ENCODE measurements at places on chromosomes 12 and 14. TPM values are rescaled to one million over a fixed set of nuclear protein-coding genes. Genes with fewer than 3 reads are reported as not detected.

The NEK9 gene
- total RNA-seq, result 42.7 TPM

The BCL2L14 gene
- total RNA-seq, result not detected

The GPR84 gene
- not detected for total RNA-seq

The EIF2S3B gene
- 2.9 TPM for total RNA-seq

DNA sequence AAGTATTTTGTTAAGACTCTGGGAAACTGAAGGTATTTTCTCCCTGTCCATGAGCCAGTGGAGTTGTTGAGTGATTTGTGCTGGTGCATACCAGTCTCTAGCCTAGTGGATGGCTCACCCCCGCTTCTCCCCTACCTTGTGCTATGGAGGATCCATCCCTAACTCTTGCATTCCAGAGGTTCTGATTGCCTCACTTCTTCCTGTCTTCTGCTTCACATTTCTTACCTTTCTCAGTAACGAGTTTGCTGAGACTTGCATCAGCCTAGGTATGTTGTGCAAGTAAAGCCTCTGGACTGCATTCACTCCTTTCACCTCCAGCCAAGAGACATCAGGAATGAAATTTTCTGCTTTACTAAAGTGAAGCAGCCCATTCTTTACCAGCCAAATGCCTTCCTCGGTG lies 391.6 kb downstream of the ZFP36L1 start:
- no peak for DNase-seq

The TRPV4 gene
- 3.2 TPM for total RNA-seq

GRCh38 chr12:131986910-131987309 lies 37.2 kb downstream of the EP400 start:
- no peak for DNase-seq

The SLC6A13 gene
- total RNA-seq, result not detected

The TIMM9 gene
- 24.2 TPM for total RNA-seq

- DNase-seq, result peak; percentile 60
These were observed 63.7 kb upstream of the BDKRB2 start for GRCh38 chr14:96140952-96141351.

DNA sequence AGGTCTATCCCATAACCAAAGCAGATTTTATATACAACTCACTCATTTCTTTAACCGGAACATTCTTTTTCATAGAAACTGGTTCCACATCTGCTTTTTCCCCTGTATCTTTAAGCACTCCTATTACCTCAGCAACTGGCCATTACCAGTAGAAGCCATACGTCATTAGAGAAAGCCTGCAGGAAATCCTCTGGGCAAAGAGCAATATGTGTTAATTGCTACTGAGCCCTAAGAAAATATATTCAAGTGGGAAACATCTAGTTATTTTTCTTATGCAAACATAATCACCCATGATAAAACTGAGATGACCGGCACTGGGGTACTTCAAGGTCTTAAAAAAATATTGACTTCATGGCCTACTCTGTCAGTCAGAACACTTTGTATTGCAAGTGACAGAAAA lies 28.2 kb upstream of the CPSF6 start:
- DNase-seq, result no peak

The PLEK2 gene
- total RNA-seq, result 1.2 TPM

The BICDL1 gene
- not detected for total RNA-seq

DNA sequence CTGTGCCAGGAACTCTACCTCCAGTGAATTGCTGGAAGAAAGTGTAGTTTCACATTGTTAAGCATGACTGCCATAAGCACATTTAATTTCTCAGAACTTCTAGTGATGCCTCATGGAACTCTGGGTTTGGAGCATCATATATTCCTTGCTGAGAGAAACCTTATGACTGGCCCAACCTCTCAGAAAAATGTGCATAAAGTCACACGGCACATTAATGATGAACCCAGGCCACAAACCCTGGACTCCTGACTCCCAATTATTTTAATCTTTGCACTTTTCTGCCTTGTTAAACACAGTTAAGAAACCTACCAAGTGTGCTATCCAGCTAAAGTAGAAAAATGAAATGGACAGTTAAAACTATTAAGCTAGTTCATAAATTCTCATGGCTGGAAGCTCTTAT lies 5.6 kb downstream of the TCP11L2 start:
- DNase-seq, result no peak

GRCh38 chr14:90045616-90046015 lies 16.2 kb upstream of the KCNK13 start:
- DNase-seq, result no peak

DNA sequence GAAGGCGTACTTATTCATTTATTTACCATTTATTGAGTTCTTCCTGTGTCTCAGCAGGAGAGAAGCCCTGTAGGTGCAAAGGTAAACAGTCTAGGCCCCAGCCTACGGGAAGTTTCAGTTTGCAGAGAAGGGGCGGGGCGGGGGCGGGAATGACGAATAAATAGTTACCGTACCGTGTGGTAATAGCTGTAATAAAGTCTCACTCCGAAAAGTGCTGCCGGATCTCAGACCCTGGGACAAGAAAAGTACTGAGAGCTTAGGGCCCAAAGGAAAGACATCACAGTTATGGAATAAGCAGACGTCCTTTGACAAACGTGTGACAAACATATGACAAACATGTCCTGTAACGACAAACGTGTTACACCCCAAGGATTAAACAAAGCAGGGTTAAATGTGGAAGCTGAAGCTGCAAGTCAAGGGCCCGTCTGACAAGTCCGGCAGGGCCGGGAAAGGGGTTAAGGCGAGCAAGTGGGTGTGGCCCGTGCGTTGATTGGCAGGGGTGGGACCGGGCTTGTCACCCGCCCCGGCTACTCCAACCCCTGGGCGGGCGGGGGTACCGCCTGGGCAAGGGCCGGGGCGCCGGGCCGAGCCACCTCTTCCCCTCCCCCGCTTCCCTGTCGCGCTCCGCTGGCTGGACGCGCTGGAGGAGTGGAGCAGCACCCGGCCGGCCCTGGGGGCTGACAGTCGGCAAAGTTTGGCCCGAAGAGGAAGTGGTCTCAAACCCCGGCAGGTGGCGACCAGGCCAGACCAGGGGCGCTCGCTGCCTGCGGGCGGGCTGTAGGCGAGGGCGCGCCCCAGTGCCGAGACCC lies at the start of gene LRP10:
Gene LRP10, plus strand, starts transcription at position 517 of the 809 bp plus-strand sequence. CDS start 564 bp downstream, outside the sequence.
- peak; percentile 95 for DNase-seq

DNA sequence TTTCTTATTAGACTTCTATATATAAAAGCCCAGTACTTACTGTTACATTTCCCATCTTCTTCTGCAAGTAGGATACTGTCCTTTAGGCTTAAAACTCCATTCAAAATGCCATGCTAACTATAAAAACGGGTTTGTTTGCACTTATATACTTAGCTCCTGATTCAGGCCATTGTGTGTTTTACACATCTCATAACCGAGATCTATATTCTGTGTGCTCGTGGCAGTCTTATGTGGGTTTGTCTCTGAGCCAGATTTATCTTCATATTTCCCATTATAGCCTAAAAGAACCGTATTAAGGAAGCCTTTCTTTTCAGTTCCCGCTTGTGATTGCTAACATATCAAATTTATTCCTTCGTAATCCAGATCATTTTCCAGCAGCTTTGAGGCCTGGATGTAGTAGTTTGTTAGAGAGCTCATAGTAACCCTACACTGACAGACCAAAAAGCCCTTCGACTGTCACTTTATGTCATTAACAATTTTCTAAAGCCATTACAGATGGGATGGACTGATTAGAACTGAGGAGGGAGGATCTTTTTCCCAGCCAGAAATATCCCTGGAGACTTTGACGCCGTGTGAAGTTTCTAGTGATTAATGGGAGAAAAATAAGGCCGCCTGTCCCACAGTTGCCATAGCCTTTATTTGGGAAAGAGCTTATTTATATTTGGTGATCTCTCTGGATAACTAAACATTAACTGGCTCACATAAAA lies 508.5 kb downstream of the FOXG1 start:
- DNase-seq, result no peak

GRCh38 chr12:15446807-15447206 lies 124.5 kb downstream of the PTPRO start:
- DNase-seq, result no peak

DNA sequence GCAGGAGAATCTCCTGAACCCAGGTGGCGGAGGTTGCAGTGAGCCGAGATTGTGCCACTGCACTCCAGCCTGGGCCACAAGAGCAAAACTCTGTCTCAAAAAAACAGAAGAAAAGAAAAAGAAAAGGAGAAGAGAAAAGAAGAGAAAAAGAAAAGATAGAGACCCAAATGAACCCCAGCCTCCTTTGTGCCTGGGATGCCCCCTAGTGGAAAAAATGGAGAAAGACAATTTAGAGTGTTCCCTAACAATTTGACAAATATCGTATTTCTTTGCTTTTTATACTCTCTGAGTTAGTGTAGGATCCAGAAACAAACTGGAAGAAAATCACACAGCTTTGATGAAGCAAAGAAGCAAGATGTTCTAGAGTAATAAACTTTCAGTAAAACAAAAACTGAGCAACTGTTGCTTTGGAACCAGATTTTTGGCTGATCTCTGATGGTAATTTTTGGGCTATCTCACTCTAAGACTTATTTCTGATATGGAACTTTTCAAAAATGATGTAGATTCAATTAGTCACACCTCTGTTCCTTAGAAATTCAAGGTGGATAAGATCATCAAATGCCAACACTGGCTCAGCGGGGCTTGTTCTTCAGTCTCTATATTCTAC lies 18.6 kb upstream of the PRKAB1 start:
- no peak for DNase-seq

DNA sequence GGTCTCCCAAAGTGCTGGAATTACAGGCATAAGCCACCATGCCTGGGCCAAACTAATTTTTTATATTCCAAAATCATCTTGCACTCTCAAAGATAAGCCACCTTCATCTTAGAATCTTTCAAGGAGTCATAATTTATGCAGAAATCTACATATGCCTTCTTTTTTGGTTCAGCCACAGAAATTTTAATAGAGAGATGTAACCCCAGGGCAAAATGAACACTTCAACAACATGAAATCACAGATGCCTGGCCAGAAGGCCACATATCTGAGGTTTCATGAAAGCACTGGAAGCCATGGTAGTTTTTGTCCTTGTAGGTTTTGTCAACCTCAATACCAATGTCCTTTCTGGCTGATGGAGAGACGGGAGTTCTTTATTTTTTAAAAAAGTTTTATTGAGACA lies 9.8 kb downstream of the SUPT16H start:
- DNase-seq, result no peak

DNA sequence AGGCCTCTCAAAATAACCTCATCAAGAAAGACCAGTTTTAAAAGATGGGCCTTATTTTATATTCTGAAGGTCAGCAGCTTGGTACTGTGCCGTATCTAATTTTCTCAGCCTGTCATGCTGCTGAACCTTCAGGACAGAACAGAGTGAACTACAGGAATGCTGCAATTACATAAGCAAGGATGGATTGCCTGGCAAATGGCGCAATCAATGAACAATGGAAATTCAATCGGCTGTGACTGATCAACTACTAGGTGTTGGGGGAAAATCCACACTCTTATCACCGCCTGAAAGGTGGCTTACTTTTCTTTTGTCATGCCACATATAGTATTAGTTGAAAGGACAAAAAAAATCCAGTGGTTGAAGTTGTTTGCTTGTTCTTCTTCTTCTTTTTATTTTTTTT lies 8.5 kb downstream of the ACSS3 start:
- DNase-seq, result no peak

GRCh38 chr14:92647797-92648279 lies 100.6 kb downstream of the LGMN start:
- peak; percentile 84 for DNase-seq

DNA sequence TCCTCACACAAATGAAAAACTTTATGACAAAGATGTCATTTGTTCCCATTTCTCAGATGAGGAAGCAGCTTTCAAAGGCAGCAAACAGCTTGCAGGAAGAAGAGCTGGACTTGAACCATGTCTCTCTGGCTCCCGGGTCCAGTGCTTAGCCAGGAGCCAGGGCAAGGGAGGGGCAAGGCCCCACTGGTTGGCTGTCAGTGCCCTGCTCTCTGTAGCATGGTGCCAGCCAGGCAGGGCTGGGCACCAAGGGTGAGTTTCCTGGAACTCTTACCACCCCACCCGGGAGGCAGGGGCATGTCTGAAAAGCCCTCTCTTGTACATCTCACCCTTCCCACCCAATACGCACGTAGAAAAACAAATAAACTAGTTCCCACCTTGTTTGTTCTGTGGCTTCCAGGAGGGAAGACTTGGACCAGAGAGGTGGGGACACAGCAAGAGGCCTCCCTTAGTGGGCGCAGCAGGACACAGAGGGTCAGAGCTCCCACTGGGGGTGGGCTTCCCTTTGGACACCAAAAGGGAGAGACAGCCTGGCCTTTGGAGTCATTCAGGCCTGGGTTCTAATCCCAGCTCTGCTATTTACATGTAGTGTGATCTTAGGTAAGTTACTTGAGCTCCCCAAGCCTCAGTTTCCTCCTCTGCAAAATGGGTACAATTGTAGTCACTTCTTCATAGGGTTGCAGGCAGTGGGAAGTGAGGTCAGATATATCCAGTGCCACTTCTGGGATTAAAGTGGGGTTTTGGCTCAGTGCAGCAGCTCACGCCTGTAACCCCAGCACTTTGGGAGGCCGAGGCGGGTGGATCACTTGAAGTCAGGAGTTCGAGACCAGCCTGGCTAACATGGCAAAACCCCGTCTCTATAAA lies 17.2 kb downstream of the TRPV4 start:
- no peak for DNase-seq

DNA sequence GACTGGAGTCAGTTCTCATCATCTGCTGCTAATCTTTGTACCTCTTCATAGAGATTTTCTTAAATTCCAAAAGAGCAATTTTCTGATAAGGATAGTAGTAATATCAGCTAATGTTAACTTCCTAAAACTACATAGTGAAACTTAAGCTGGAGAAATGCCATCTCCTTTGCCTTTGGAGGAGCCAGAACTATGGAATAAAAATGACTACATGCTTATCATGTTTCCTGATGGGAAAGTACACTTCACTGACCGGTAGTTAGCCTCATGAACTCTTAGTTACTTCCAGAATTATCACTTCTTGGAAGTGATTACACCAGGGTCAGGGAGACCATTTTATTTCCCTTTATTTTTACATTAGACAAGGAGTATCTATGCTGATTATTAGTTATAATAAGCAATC lies 1222.1 kb upstream of the TMEM132C start:
- DNase-seq, result no peak

The KRT73 gene
- total RNA-seq, result not detected

DNA sequence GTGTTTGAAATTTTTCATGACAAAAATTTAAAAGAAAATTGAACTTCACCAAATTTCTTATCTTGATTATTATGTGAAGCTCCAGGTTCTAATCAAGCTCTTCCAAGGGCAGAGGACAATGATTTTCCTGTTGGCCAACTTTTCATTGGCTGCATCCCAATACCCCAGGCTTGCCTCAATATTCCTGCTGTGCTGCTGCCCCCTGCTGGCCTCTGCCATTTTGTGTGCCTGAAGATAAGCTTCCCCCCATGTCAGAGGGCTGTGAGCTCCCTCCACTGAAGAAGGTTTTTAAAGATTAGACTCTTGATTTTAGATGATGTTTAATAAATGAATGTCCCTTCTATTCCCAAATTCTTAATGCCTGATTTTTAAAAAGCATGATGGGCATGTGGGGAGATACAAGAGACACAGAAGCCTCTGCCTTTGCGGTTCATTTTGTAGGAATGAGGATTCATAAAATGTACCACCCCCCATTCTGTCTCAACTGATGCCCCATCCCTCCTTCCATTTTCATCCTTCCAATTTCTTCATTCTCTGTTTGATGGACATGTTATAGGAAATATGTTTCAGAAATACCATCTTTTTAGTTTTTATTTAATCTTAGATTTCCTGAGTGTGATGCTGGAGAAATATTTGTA lies 76.7 kb upstream of the RGS6 start:
- peak; percentile 84 for DNase-seq

GRCh38 chr12:42583016-42583415 lies 6.5 kb downstream of the PRICKLE1 start:
- no peak for DNase-seq

The IL26 gene
- total RNA-seq, result 2.4 TPM
